ENCODE measurements at places on chromosomes 16 and 17. TPM values are rescaled to one million over a fixed set of nuclear protein-coding genes. Genes with fewer than 3 reads are reported as not detected.

- DNase-seq: peak; percentile 2
- peaks cover 17% of the 10 kb centered on the region for H3K4me1 ChIP-seq
- peaks cover 12% of the 10 kb centered on the region for H3K36me3 ChIP-seq
- H3K27me3 ChIP-seq: peaks cover 2% of the 10 kb centered on the region
- H3K27ac ChIP-seq: peak overlapping the region; percentile 73
These were observed 521 bp downstream of the ATMIN start for GRCh38 chr16:81035975-81036750.

DNA sequence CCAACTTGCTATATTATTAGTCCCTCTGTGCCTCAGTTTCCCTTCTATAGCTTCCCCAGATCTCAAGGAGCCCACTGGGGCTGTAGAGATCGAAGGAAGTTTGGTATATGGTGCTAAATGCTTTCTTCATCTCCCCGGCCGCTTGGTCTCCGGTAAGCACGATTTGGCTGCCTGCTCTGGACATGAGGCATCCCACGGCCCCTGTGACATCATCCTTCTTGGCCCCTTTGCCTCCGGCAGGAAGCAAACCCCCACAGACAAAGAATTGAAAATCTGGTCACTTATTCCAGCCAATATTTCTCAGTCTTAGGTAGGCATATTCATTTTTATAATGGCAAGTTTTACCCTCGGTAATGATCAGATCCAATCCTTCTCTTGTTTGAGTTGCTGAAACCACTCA, 65.8 kb downstream of the WSCD1 start:
- no peaks in the 10 kb centered on the region for H3K36me3 ChIP-seq
- no peaks in the 10 kb centered on the region for H3K4me1 ChIP-seq
- no peak overlapping the region for H3K4me3 ChIP-seq
- H3K27ac ChIP-seq: no peak overlapping the region
- DNase-seq: no peak

DNA sequence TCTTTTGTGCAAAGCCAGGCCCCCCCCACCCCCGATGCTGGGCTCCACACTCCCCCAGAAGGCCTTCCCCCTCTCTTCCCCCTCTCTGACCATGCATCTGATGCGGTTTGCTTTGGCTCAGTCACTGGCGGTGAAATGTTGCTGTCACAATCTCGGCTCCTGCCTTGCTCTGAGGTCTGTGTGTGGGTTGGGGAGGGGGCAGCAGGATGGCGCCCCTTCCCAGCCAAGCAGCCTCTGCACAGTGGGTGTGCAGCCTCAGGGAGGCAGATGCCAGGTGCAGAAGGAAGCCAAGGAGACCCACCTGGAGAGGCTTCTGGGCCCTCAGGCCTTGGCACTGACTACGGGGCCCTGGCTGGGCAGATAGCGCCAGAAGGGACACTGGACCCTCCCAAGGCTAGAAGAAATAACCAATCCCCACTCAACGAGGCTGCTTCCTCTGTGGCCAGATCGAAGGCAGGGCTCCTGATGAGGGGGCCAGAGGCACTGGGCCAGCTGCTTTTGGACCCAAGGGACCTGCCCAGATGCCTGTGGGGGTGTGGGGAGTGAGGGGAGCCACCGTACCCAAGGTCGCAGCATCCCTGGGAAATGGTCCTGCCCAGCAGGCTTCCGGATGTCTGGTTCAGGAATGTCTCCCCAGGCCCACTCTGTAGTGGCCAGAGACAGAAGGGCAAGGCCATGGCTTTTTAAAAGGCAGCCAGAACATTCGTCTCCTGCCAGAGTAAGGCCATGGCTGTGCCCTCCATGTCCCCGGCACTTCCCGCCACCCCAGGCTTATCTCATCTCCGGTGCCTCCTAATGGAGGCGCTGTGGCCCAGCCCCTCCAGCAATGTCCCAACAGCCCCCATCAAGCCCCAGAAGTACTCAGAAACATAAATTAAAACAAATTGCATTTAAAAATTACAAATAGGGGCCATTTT, 43.4 kb upstream of the SLC38A10 start:
- peaks cover 8% of the 10 kb centered on the region for H3K27me3 ChIP-seq
- H3K4me1 ChIP-seq: peaks cover 12% of the 10 kb centered on the region
- H3K4me3 ChIP-seq: no peak overlapping the region
- H3K36me3 ChIP-seq: no peaks in the 10 kb centered on the region
- no peak overlapping the region for H3K27ac ChIP-seq

SLC13A2 gene
- total RNA-seq: not detected

DNA sequence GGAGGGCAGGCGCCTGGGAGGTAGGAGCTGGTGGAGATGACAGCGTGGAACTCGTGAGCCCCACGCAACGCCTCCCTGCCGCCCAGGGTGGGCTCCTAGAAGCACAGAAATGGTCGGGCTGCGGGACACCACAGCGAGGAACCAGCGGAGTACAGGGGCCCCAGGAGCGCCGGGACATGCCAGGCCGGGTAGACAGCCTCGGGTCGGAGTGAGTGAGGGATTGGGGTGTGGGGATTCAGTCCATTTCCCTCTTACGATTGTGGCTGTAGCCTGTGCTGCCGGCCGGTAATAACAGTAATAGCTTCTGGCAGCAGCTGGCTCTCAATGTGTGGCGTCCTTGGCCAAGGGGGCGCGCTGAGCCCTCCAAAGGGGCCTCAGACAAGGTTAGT, 12.2 kb upstream of the CES3 start:
- peaks cover 31% of the 10 kb centered on the region for H3K4me1 ChIP-seq
- H3K27ac ChIP-seq: no peak overlapping the region
- DNase-seq: no peak
- H3K27me3 ChIP-seq: peaks cover 3% of the 10 kb centered on the region

GRCh38 chr16:89982318-89982717, 33.8 kb downstream of the DEF8 start:
- H3K4me3 ChIP-seq: no peak overlapping the region
- peaks cover 3% of the 10 kb centered on the region for H3K27me3 ChIP-seq
- no peak for DNase-seq
- H3K27ac ChIP-seq: no peak overlapping the region
- no peaks in the 10 kb centered on the region for H3K4me1 ChIP-seq
